ENCODE measurements at places on chromosomes 2 and 18.
A peak's percentile ranks its signal among the peaks of the same experiment; 100 is the strongest.

DNA sequence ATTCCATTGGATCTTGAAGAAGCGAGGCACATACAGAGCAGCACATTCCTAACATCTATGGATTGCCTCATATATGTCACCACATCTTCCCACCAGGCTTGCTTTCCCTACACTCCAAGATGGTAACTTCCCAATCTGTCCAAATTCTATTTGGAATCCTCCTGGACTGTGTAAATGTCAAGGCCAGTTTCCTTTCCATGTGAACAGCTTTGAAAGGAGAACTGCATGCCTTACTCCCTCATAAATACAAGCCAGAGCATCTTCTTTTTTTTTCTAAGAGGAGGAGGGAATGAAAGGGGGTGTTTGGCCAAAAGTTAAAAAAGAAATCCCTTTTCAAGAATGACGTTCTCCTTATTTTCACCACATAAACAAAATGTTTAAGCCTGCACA, 103.8 kb upstream of the OSR1 start:
- DNase-seq = no peak

DNA sequence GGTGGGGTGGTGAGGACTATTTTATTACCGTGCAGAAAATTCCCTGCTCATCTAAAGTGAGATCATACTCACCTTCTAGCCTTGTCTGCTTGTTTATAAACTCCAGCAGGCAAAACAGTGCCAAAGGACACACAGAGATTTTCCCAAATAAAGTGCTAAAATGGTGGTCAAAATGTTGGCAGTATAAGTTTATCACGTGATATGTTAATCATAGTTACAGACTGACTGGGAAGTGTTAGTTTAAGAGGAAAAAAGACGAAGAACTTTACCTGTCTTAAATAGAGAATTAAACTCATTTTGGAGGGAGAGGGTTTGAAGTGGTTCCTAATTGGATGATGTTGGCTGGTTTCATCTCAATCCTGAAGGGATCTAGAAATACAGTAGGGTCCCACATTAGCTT, 691.7 kb upstream of the FANCL start:
- no peak for DNase-seq

DNA sequence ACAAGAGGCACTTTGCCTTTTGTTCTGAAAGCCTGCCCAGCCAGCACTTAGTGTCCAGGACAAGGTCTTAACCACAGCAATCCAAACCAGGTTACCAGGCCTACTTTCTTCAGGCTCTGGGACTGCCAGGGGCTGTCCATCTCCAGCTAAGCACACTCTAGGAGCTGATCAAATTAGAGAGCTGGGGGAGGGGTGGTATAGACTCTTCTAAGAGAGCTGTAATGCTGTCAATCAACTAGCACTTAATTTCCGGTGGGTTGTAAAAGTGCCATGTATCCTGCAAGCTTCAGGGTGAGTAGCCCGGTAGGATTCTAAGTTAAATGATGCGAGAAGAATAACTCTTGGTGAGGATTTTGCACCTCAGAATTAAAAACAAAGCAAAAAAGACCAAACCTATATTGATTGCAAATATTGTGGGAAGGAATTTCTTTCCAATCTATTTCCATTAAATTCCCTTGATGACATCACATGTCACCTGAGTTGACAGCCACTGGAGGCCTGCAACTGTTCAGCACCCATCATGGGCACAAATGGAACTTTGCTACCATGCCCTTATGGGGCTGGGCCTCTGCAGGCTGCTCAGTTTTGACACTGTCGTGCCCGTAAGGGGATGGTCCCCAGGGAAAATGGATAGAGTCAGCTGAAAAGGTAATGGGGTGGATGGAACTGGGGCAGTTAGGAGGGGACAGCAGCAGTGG, 8.7 kb upstream of the COX7A2L start:
- DNase-seq = no peak

GRCh38 chr2:128628206-128628605, 309.5 kb upstream of the HS6ST1 start:
- DNase-seq = no peak

DNA sequence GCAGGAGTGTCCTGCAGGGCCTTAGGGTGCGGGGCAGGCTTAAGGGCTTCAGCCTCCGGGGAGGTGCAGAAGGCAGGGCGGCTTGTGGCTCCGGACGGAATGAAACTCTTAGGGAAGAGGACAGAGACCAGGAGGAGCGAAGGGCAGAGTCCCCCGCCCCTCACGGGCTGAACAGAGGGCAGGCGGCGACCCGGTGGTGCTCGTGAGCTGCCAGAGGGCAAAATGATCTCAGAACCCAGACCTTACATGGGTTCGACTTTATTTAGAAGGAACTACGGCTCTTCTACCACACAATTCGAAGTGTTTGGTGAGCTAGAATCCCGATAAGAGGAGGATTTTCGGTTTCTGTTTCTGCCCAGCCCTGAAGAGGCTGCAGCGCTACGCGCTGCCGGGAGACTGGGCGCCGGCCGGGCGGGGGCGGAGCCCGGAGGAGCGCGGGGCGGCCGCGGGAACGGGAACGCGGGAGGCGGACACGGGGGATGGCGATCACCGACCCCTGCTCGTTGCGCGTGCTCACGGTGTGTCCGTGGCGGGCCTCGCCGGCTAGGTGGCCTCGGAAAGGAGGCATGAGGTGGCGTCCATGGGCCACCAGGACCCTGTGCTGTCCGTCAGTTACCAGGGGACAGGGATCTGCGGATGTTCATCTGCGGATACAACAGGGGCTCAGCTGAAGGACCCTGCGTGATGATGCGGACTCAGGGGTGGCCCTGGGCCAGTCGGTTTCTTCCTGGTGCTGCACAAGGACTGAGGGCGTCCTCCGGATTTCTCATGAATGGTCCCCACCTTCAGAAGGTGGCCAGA, 4.2 kb upstream of the SP100 start:
- DNase-seq = no peak

- DNase-seq = peak; percentile 79
These were observed 421 bp upstream of the RNU4ATAC start for GRCh38 chr2:121530212-121530705.

DNA sequence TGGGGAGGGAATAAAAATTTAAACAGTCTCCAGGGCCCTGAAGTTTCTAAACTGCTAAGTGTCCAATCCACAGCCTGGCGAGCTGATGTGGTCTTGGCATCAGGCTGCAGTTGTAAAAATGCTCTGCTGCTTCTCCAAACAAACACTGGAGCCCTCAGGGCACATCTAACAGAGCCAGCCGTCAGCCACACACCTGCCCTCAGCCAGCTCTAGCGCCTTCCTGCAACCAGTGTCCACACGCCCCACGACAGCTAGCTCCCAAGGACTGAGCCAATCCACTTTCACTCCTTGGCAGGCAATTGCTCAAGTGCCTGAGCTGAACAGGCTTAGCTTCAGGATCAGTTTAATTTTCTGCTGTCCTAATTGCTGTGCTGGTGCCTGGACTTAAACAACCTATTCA, 446.4 kb upstream of the RAB12 start:
- no peak for DNase-seq

- no peak for DNase-seq
These were observed 36.8 kb downstream of the KCNIP3 start for GRCh38 chr2:95333888-95334338.

- no peak for DNase-seq
These were observed 84.7 kb upstream of the ST6GAL2 start for GRCh38 chr2:106970471-106971261.

DNA sequence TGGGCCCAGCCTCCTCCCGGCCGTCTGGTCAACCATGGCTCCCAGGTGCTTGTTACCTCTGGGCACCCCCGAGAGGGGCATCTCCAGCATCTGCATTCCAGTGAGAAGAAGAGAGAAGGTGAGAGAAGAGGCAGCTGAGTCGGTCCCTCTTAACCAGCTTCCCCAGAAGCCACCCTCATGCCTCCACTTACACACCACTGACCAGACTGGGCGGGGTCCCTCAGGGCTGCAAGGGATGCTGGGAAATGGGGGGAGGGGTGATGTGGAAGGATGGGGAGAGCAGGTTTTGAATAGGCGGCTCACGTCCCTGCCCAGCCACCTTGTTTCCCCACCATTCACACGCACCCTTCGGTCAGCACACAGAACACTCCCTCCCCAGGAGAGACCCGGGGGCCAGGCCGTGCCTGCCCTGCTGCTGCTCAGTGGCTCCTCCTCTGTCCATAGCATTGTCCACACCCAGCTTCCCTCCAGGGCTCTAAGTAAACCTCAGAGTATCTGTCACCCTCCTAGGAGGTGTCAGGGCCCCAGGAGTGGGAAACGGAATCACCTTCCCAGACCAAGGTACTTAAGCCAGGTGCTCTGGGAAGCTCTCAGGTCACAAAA, 34.7 kb downstream of the GBX2 start:
- no peak for DNase-seq

DNA sequence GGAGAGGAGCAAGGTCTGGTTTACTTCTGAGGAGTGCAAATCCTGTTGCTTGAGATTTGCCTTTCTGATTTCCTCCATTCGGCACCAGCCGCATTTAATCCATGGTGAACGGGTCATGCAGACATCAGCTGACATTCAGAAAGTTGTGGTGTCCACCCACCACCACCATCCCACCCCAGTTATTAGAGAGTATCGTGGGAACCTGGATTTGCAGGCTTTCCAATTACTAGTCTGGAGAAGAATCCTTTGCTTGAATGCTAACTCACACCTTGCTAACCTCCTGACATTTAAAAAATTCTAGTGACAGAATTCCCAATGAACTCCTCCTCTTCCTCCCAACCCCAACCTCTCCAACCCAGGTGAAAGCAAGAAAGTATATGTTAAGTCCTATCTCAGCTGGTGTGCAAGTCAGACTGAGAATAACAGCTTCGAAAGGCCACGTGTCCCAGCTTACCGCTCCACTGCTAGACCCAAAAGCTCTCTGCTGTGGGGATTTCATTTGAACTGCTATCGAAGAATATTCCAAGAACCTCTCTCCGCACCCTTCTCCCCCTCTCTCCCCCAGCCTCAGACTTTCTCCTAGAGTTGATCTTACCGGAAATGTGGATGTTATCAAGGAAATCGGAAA, 17.7 kb downstream of the BCL11A start:
- DNase-seq = no peak

GRCh38 chr18:62037012-62037742, 144.4 kb upstream of the RNF152 start:
- DNase-seq = no peak

DNA sequence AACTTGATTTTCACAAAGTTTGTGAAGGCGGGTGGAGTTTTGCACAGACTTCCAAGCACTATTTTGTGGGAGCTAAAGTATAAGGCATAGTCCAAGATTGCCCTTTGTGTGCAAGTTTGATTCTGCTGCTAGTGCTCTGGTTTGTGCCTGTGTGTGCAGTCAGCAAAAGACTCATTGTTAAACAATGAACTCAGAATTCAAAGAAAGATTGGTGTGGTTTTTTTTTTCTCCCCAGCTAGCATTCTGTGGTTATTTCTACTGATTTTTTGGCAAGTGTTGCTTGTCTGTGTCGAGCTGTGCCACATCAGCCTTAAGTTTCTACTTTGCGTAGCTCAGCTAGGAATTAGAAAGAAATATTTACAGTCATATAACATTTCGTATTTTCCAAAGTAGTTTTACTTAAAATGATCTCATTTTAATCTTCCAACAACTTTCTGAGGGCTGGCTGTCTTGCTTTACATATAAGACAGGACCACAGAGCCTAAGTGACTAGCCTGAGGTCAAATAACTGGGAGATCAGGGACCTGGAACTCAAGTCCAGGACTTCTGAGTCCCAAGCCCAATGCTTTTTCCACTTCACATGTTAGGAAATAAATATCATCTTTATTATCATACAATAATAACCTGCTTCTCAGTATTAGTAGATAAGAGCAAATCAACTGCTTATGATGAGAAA, 69.8 kb downstream of the BABAM2 start:
- DNase-seq = no peak

DNA sequence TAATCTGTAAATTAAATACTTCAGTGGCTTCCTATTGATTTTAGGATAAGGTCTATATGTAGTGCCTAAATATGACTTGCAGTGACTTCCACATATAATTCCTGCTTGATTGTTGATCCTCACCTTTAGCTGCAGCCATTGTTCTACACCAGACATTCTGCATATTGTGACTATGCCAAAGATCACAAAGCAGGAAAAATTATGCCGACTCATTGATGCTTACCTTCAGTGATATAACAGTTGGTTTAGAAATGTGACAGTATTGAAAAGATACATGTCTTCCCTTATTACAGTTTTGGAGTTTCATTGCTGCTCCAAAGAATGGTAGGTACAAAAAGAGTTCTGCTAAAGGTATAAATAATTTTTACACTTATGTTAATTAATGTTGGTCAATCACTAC, 12.3 kb upstream of the SPAG16 start:
- DNase-seq = no peak

DNA sequence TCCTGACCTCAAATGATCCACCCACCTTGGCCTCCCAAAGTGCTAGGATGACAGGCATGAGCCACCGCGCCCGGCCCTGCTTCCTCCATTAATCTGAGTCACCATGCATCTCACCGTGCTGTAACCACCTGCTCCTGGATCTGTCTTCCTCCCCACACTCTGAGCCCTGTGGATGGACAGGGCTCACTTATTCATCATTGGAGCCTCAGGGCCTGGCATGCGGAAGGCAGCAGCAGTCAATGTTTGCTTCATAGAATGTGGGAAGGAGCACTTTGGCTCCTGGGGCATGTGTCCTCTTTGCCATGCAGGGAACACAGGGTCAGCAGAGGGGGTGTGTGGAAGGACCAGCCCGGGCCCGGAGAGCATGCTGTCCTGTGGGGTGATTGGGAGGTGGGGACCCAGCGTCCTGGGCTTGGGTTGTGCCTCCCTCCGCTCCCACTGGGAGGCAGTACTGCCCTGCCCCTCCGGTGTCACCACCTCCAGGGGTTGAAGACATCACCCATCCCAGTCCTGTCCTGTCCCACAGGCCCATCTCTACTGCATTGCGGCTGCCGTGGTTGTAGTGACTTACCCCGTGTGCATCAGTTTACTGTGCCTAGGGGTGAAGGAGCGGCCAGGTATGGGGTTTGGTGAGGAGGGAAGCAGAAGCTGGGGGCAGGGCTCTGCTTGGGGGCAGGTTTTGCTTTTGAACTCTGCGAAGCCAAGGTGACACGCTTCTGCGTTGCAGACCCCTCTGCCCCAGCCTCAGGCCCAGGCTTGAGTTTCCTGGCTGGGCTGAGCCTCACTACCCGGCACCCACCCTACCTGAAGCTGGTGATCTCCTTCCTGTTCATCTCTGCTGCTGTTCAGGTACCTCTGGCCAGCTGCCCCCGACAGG, 11.5 kb downstream of the MFSD2B start:
- no peak for DNase-seq

DNA sequence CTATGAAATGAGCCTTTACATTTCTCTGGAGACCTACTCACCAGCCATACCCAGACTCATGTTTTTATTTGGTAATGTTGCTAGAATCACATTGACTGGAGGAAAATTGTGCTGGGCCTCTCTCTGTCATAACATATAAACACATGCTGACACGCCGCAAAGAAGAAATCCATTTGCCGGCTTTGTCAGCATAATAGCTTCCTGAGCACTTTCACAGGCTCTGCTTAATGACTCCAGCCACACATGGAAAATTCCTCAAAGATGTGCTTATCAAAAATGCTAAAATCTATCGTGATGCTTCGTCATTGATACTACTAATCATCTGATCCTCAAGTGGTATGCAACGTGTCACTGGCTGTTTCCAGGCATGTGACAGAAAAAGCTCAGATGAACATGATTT, 63.1 kb downstream of the RND3 start:
- no peak for DNase-seq

All from stimulated activated CD8-positive, alpha-beta memory T cell treated with anti-CD3 and anti-CD28 coated beads, Interleukin-4, amount 100 ng/mL, for 1 hour (primary cell).